A549 treated with GW870086 at 1 μM for 4 hours (cell line): ENCODE measurements at places on chromosomes 3 and 15. TPM values are rescaled to one million over a fixed set of nuclear protein-coding genes. Genes with fewer than 3 reads are reported as not detected.

Gene ANKRD34C
- not detected in 5 replicates for total RNA-seq

Gene C3orf49
- total RNA-seq = not detected in 5 replicates

Gene ISLR2
- total RNA-seq = 0.07 to 0.28 TPM (median 0.26 TPM) in 5 replicates

Gene LHFPL4
- total RNA-seq = 0.06 to 0.30 TPM (median 0.08 TPM) in 5 replicates

Gene TMEM158
- total RNA-seq = 9.5 to 15.3 TPM (median 12.9 TPM) in 5 replicates

Gene TGM4
- 0.10 to 0.20 TPM (median 0.17 TPM) in 5 replicates for total RNA-seq

Gene ISL2
- total RNA-seq = 2.1 to 4.4 TPM (median 3.8 TPM) in 5 replicates

Gene DZIP1L
- 6.6 to 11.3 TPM (median 10.4 TPM) in 5 replicates for total RNA-seq

Gene CD200R1
- 0.06 to 0.09 TPM (median 0.08 TPM) in 4 of 5 replicates, not detected in the other for total RNA-seq

Gene SCAANT1
- not detected in 5 replicates for total RNA-seq

Gene UQCC5
- 55.5 to 78.7 TPM (median 61.5 TPM) in 5 replicates for total RNA-seq

Gene DUOXA2
- total RNA-seq = not detected in 5 replicates

Gene MB21D2
- 4.9 to 5.8 TPM (median 5.6 TPM) in 5 replicates for total RNA-seq

Gene CMC1
- 44.6 to 50.8 TPM (median 46.6 TPM) in 5 replicates for total RNA-seq

Gene LNP1
- 0.66 to 1.3 TPM (median 0.89 TPM) in 5 replicates for total RNA-seq

Gene LRRC15
- 0.20 to 0.29 TPM (median 0.21 TPM) in 5 replicates for total RNA-seq

Gene CHRD
- total RNA-seq = 0.20 to 0.65 TPM (median 0.34 TPM) in 5 replicates

Gene VILL
- total RNA-seq = 0.07 to 0.35 TPM (median 0.30 TPM) in 3 of 5 replicates, not detected in the others

Gene OR4F6
- total RNA-seq = not detected in 5 replicates

Gene PODXL2
- total RNA-seq = 7.6 to 10.9 TPM (median 9.9 TPM) in 5 replicates

Gene CLDN1
- 18.5 to 23.3 TPM (median 21.3 TPM) in 5 replicates for total RNA-seq

Gene CYP11A1
- total RNA-seq = not detected in 5 replicates

Gene ERC2
- total RNA-seq = not detected in 5 replicates

Gene ZNF80
- not detected in 5 replicates for total RNA-seq
